ENCODE measurements at places on chromosomes 7 and 10.

DNA sequence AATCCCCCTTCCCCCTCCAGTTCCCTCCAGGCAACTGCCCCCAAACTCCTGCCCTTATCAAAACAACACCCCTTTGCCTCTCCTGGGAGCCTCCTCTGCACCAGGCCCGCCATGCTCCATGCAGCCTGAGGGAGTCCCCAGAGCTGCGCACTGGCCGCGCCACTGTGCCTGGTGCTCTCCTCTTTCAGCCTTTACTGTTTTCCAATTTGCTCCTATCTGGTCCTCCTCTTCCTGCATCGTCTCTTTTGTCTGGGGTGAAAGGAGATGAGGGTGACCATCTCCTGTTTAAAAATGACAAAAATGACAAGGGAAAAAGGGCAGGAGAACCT is 165.8 kb upstream of the ADCY1 start:
- DNase-seq: no peak

DNA sequence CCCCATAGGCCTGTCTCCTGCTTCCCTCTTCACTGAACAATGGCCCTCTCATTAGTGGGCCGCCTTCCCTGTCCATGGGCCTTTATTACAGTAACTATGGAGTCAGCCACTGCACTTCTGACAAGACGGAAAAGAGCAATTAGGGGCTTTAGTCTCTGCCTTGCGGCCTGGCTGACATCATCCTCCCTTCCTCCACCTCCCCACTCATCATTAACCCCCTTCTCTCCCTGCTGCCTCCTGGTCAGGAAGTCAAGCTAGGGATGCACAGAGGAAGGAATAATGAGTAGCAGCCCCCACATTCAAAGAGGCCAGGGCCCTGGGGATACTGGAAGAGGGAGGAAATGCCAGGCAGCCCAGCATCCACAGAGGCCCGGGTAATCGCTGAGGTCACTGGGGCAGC is 101.6 kb upstream of the PLXNA4 start:
- DNase-seq: no peak

- DNase-seq: no peak
These were observed 86.3 kb upstream of the NFE2L3 start for GRCh38 chr7:26065652-26066051.

DNA sequence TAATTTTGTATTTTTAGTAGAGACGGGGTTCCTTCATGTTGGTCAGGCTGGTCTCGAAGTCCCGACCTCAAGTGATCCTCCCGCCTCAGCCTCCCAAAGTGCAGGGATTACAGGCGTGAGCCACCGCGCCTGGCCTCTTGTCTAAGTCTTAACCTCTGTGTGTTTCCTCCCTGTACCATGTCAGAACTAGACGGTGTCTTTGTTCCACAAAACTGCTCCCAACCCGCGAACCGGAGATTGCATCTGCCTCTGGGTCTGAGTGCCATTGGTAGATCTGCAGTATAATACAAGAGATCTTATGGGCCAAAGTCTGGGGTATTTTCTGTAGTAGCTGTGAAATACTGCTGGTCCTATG is 1.3 kb upstream of the EEF1AKMT2 start:
- no peak for DNase-seq

DNA sequence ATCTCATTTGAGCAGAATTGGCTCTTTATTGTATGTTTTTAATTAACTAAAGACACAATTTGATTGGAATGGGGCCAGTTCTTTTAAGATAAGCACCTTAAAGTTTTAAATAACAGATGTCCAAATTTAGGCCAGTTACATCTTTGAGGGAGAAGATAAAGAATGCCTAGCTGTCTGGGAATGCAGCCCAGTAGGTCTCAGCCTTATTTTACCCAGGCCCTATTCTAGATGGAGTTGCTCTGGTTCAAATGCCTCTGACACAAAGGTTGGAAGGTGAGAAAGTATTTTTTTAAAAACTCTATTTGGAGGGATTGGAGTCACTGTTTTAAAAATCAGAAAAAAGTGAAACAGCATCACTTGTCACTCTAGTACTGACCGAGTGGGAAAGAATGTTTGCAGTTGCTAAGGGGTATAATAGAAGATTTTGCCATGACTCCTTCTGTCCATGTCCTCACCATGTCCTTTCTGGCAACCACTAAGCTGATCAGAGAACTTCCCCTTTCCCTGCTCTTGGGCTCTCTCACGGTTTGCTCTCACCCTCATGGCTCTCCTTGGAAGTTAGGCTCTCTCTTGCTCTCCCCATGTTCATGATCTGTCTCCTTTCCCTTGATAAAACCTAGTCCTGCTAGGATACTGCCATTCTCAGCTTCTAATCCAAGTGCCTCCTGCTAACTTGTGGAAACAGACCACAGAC is 238.2 kb upstream of the AGK start:
- DNase-seq: no peak

DNA sequence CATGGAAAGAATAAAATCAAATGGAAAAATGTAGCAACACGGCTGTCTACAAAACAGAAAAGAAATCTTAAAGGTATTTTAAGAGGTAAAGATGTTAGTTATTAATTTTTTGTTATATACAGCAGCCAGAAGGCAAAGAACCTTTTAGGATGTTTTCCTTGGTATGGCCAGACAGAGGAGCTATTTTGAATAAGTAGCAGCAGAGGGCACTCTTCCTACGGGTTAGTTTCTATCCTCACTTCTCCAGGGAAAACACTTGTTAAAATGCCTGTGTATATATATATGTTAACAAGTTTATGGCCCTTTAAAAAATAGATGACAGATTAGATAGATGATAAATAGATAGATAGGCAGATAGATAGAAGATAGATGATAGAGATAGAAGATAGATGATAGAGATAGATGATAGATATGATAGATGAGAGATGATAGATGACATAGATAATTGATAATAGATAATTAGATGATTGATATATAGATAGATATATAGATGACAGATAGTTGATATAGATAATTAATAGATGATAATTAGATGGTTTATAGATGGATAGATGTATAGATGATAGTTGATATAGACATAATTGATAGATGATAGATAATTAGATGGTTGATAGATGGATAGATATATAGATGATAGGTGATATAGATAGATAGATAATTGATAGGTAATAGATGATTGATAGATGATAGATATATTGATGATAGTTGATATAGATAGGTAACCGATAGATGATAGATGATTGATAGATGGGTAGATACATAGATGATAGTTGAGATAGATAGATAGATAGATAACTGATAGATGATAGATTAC is 57.8 kb upstream of the WIPF3 start:
- peak; percentile 51 for DNase-seq

GRCh38 chr10:72364239-72364777 is 9.6 kb upstream of the DNAJB12 start:
- peak; percentile 95 for DNase-seq

DNA sequence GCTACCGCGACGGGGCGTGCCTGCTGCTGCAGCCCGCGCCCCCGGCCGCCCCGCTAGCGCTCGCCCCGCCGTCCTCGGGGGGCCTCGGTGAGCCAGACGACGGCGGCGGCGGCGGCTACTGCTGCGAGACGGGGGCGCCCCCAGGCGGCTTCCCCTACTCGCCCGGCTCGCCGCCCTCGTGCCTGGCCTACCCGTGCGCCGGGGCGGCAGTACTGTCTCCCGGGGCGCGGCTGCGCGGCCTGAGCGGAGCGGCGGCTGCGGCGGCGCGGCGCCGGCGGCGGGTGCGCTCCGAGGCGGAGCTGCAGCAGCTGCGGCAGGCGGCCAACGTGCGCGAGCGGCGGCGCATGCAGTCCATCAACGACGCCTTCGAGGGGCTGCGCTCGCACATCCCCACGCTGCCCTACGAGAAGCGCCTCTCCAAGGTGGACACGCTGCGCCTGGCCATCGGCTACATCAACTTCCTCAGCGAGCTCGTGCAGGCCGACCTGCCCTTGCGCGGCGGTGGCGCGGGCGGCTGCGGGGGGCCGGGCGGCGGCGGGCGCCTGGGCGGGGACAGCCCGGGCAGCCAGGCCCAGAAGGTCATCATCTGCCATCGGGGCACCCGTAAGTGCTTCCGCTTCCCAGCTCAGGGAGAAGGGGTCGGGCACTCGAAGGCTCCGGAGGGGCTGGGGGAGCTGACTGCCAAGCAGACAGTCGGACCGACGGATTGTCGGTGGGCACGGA is 761 bp downstream of the PTF1A start:
- peak; percentile 14 for DNase-seq

- DNase-seq: no peak
These were observed 17.2 kb upstream of the AKR1C1 start for GRCh38 chr10:4945766-4946717.

- no peak for DNase-seq
These were observed 2.2 kb upstream of the ELN start for GRCh38 chr7:74025730-74026129.

DNA sequence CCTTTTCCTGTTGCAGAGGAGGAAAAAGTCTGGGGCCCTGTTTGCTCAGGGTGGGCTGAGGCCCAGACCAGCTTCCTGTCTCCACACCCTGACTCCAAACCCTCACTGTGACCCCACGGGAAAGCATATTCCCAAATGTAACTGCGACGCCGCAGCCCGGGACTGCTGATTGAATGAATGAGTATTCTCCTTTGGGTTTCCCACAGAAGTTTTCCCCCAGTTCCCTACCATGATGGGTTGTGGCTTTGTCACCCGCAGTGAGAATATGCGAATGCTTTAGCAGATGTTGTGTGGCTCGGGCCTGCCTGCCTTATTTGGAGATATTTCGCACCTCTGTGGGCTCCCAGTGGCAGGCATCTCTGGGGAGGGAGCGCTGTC is 50.6 kb downstream of the MGMT start:
- DNase-seq: no peak
